ENCODE measurements at places on chromosomes 11 and 22.

GRCh38 chr11:17739945-17740338, 5.4 kb downstream of the KCNC1 start:
- DNase-seq, result no peak

- peak; percentile 68 for DNase-seq
Measured at GRCh38 chr11:128497061-128497775, 90.1 kb downstream of the ETS1 start.

- DNase-seq, result no peak
Measured at GRCh38 chr11:8336356-8337129, 72.9 kb upstream of the LMO1 start.

- DNase-seq, result no peak
Measured at GRCh38 chr22:20101638-20102037, 14.3 kb upstream of the RANBP1 start.

GRCh38 chr11:132042296-132042695, 671.9 kb downstream of the NTM start:
- no peak for DNase-seq

DNA sequence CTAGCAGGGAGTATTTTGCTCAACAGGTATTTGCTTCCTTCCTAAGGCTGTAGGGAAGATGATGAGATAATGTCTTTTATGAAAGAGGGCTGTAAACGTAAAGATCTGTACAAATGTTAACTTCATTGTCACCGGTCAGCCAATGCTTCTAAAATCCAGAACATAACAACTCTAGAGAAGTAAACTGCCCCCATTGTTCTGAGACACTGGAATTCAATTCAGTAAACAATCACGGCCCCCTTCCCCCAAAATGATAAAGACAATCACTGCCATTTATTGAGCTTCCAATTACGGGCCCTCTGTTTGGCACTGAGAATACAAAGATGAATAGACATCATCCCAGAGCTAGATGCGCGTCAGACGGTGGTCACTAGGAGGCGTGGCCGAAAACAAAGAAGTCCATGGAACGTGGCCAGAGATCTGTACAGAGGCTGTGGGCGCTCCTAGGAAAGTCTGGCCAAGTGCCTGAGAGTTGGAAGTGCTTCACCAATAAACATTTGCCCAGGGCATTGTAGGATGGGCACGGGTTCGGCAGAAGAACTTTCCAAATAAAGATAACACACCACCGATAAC, 576 bp downstream of the TMEM258 start:
- peak; percentile 50 for DNase-seq

DNA sequence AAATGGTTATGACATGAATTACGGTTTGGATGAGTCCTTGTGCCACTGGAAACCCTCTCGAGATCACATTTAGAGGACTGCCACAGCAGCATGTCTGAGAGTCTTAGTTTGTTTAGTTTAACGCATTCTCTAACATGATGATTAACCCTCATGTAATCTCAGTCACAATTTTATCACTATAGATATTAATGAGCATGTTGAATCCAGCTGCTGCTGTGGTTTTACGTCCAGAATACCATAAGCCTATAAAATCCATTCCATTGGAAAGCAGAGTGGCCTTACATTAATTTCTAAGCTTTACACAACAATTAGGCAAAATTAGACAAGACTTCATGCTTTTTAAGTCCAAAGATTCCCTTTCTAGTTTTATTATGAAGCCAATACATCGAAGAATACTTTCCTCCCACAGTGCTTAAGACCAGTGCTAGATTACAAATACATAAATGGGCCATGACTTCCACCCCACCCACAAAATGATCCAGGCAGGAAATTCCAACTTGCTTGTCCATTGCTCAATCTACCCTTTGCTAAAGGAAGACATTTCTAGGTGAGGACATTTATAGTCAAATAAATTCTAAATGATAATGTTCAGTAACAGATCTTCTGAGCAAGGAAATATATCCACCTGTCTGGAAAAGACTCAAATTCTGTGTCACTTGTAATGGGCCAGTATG, 3.5 kb upstream of the ELMOD1 start:
- no peak for DNase-seq

- DNase-seq, result no peak
Measured at GRCh38 chr11:17001806-17002205, 12.4 kb downstream of the PLEKHA7 start.

DNA sequence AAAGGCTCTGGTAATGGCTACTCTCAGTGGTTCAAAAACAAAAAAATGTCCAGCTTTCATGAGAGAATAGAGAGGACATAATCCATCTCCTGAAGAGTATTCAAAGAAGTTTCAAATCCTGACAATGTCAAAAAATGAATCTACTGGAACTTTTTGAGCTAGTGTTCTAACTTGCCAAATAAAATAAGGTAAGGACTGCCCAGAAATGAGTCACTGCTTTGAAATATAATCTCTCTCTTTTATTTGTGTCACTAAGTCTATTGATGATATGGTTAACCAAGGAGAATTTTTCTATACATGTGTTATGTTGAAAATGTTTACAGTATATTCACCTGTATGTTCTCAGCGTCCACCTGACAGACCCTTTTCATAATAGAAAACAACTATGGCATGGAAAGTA, 3.4 kb downstream of the GUCY1A2 start:
- DNase-seq, result no peak

GRCh38 chr22:32414191-32414590, 2.1 kb upstream of the RTCB start:
- no peak for DNase-seq

DNA sequence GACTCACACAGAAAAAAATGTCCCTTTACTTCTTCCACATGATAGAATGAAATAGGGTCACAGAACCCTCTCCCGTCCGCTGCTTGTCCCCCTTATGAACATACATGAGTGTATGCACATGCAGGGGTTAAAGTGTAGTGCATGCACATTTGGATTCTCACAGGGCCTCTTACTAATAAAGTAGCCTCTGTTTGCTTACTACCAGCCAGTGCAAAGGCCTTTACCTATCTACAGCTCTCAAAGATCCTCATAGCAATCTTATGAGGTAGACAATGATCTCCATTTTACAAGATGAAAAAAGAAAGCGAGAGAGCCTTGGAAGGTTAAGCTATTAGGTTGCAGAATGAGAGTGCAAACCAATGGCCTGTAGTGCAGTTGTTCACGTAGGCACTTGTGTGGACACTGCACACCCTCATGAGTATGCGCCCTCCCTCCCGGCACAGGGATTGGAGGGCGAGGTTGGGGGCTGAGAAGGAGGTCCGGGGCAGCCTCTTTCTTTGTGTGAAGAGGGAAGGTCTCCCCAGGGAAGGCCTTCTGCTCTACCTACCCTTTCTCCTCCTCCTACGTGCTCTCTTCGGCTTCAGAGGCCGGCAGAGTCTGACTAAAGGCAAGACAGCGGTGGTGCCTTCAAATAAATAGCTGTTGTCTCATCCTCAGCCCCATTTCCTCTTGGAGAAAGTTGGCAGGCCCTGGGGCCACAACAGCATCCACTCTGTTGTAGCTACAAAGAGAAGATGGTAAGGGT, 91.3 kb downstream of the CEP164 start:
- DNase-seq, result no peak

GRCh38 chr11:101567071-101567470, 16.7 kb downstream of the TRPC6 start:
- no peak for DNase-seq
